HuH-7.5 (cell line): ENCODE measurements at places on chromosomes 4 and X.

GRCh38 chr4:185587427-185588161 is 52.3 kb upstream of the PDLIM3 start:
- DNase-seq = no peak

DNA sequence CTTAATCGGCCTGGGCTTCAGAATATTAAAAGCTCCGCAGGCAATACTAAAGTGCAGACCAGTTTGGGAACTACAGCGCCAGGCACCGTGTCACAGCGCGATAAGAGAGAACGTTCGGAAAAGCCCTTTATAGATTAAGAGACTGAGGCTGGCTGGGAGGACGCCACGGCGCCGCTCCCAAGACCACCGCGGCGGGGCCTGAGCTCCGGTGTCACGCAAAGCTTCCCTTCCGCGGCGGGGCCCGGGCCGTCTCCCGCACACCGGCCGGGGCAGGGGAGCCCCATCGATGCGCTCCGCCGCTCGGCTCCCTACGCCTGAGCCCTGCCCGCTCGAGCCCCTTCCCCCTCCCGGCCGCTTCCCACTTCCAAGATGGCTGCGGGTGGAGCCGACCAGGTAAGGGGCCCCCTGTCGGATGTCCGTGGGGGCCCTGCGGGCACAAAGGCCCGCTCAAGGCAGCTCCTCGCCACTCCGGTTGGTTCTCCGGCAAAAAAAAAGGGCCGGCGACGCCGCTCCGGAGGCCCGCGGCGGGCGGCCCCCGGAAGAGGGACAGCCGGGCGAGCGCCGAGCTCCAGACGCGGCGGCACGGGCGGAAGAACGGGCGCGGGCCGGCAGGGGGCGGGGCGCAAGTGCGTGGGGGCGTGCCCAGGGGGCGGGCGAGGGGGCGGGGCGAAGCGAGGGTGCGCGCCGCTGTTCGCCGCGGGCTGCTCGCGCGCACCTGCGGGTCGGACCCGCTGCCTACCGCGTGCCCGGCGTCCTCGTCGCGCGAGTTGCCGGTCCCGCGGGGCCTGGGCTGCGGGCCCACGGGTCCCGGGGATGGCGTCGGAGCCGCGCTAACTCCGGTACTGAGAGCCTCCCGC is at the start of gene TBC1D14:
TSS of gene TBC1D14 (plus strand) at position 714 of the 857 bp plus-strand sequence. CDS start 13,564 bp downstream, outside the sequence.
- peak; percentile 94 for DNase-seq

DNA sequence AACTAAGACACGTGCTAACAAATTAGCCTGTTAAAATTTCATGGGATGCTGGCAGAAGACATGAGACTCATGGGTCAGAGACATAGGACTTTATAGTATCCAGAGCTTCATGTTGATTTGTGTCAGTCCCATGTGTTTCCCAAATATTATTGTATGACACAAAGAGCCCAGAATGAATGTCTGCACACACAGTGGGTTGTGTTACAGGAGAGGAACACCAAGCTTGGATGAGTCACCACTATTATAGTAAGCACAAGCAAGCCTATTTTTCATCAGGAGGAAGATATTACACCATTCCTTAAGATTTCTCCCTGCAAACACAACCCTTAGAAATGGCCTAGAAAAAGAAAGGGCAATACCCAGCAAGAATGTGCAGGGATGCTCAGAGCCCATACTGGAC is 15.4 kb downstream of the BBS12 start:
- no peak for DNase-seq

DNA sequence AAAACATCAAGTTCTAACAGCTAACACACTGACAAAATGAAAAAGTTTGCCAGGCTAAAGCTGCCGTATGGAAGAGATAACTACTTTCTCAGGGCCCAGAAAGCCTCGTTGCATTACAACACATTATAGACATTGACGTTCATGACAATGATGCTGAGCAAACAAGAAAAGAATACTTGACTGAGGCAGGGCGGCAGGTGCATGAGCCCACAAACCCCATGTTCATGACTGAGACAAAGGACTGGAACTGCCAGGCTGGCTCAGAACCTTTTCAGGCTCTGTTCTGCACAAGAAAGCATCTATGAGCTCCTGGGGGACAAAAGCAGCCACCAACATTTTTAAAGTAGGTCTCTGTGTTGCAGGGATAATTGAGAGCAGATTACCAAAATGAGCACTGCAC is 13.6 kb downstream of the TLR6 start:
- DNase-seq = no peak

DNA sequence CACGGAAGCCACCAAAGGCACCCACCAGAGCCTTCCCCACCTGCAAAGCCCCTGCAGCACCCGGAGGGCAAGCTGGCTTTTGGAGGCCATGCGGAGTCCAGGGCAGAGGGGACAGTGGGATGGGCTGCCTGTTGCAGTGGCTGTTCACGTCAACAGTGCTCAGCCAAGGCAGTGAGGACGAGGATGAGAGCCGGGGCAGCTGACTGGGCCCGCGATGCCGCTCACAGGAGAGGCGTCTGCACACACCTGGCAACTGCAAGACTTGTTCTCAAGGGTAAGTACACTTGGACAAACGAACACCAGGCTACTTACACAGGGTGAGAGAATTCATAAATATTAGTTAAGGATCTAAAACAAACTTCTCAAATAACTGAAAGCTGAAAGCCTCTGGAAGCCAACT is 19.6 kb downstream of the FGFR3 start:
- no peak for DNase-seq
